ENCODE measurements at places on chromosomes 12 and 14.
A peak's percentile ranks its signal among the peaks of the same experiment; 100 is the strongest.

DNA sequence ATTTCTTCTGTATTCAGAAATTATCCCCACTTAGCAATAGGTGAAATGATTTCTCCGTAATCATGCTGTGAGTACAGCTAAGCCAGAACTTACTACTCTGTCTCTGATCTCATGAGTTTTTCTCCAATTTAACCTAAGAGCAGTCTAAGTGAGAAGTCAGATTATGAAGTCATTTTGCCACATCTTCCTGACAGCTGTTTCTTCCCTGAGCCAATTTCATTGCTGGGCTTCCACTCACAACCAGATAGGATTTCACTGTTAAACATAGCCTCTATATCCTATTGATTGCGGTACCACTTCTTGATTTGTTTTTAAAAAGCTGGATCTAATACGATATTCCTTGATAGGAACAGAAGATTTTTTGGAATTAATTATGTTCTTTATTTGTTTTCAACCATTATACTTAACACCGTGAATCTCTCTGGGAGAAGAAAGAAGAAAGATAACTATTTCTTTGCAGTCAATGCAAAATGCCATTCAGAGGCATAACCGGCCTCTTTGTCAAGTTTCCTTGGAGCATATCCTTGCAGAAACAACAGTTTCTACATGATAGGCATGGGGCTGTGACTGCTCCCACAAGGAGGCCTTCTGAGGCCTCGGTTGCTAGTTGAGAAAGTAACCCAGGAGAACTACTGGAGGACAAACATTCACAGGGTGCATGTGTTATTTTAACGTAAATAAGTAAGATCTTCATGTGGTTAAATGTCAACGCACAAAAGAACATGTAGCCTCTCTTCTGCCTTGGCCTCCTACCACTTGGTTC lies 212.2 kb downstream of the NPAS3 start:
- no peak for DNase-seq

DNA sequence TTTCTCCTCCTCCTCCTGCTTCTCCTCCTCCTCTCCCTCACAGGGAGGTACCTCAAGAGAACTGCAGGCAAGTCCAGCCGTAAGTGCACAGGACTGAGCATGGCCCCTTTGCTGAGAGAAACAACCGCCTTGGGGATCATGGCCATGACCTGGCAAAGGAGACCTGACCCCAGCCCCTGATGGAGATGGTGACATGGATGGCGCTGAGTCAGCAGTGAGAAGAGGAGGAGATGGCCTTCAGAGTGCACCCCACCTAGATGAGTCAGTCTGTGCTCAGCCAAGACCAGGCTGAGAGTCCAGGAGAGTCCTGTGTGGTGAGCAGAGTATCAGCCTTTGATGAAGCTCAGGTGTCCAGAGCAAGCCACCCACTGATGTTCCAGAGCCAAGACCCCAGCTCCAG lies 36.4 kb downstream of the MEG3 start:
- DNase-seq, result no peak

- DNase-seq, result no peak
Measured at GRCh38 chr14:100994082-100994481, 90.6 kb upstream of the RTL1 start.

- DNase-seq, result no peak
Measured at GRCh38 chr14:100882026-100882967, 21.2 kb downstream of the RTL1 start.

GRCh38 chr12:56010111-56010570 lies 10.7 kb upstream of the IKZF4 start:
- no peak for DNase-seq

DNA sequence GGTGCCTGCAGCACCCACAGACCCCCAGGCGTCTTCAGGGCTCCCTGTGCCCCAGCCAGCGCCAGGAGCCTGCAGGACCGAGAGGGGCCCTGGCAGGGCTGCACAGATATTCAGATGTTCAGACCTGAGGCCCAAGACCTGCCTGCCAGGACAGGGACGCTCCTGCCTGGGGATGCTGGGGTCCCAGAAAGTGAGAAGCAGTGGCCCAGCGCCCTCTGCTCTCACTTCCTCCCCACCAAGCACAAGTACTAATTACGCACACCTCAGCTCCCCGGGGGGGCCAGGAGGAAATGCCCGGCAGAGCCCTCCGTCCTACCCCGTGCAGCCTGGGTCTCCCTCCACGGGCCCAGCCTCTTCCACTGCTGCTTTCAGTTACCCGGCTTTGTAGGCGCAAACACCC lies 28.8 kb upstream of the INF2 start:
- no peak for DNase-seq

GRCh38 chr14:53054457-53054856 lies 98.7 kb downstream of the DDHD1 start:
- peak; percentile 60 for DNase-seq

DNA sequence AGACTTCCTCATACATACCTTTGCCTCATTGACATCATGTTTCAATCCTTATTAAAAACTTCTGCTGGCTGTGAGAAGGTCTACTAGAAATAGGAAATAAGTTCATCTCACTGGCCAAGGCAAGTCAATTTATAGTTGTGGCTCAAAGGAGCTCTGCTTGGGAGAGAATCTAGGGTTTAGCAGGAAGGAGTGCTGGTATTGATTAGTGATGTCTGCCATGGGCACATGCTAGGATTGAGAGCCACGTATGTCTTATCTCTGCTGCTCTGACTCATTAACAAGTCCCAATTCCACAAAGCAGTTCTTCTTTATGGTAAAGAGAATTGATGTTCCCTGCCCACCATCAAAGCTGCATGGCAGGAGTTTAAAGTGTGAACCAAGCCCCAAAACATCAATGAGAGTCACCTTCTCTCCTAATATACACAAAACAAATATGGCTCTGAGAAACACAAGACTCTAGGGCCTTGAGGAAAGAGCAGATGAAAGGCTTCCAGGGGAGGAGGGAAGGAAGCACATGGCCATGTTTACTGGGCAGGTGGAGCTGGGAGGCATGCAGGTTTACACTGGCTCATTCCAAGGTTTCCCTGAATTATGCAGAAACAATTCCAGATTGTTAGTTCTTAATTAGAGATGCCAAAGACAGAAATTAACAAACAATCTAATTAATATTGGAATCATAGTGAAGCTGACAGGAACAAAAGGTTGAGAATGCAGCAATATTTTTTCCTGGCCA lies 931.9 kb upstream of the TMEM132C start:
- no peak for DNase-seq
